Type B pancreatic cell (in vitro differentiated cells): ENCODE measurements at places on chromosomes 12 and 14.
A peak's percentile ranks its signal among the peaks of the same experiment; 100 is the strongest.

DNA sequence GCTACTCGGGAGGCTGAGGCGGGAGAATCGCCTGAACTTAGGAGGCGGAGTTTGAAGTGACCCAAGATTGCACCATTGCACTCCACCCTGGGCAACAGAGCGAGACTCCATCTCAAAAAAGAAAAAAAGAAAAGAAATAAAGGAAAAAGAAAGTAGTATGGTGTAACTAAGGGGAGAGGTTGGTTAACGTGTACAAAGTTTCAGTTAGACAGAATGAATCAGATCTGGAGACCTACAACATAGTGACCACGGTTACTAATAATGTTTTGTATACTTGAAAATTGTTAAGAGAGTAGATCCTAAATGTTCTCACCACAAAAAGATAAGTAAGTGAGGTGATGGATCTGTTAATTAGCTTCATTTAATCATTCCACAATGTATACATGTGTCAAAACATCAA, 1208.8 kb downstream of the VRK1 start:
- no peak overlapping the region for H3K27ac ChIP-seq
- no peak for DNase-seq
- peaks cover 2% of the 10 kb centered on the region for H3K4me1 ChIP-seq
- no peaks in the 10 kb centered on the region for H3K36me3 ChIP-seq

GRCh38 chr12:81395431-81395830, 317.6 kb downstream of the ACSS3 start:
- DNase-seq, result no peak
- H3K36me3 ChIP-seq, result no peaks in the 10 kb centered on the region
- no peak overlapping the region for H3K27ac ChIP-seq
- no peaks in the 10 kb centered on the region for H3K27me3 ChIP-seq
- H3K4me3 ChIP-seq, result no peak overlapping the region

DNA sequence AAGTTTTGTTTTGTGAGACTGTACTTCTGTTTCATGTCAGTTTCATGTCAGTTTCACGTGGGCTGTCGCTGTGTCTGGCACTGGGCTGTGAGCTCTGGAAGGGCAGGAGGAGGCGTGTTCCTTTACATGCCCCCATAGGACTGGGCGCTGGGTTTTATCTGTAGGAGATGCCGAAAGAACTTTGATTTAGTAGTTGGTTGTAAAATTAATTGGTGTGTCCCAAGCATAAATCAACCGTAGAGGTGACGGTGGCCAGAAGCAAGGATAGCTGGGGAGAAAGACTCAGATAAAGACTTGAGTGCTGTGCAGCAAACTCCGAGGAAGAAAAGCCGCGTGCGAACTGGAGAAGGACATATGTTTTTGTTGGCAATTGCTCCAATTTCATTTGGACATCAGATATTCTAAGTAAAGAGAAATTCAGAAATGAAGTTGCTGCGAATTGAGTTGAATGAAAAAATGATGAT, 182.5 kb downstream of the VRK1 start:
- H3K36me3 ChIP-seq, result no peaks in the 10 kb centered on the region
- H3K27ac ChIP-seq, result no peak overlapping the region
- DNase-seq, result no peak
- no peaks in the 10 kb centered on the region for H3K27me3 ChIP-seq

- DNase-seq, result no peak
- no peak overlapping the region for H3K27ac ChIP-seq
- H3K27me3 ChIP-seq, result peaks cover 24% of the 10 kb centered on the region
- no peaks in the 10 kb centered on the region for H3K36me3 ChIP-seq
- peaks cover 13% of the 10 kb centered on the region for H3K4me1 ChIP-seq
- no peak overlapping the region for H3K4me3 ChIP-seq
These were observed 32.2 kb upstream of the ANKRD9 start for GRCh38 chr14:102541771-102542170.

- H3K36me3 ChIP-seq, result no peaks in the 10 kb centered on the region
- H3K4me3 ChIP-seq, result no peak overlapping the region
- DNase-seq, result no peak
- H3K27ac ChIP-seq, result no peak overlapping the region
These were observed 65.4 kb downstream of the TAOK3 start for GRCh38 chr12:118307069-118307954.

- no peak within 1 kb of the TSS for H3K4me3 ChIP-seq
- no peak for DNase-seq
- no peaks in the 10 kb centered on the region for H3K36me3 ChIP-seq
- H3K27ac ChIP-seq, result no peak within 1 kb of the TSS
- no peaks in the 10 kb centered on the region for H3K4me1 ChIP-seq
These were observed at the start of gene OR4K14 for GRCh38 chr14:20019257-20019865. OR4K14 (minus strand) TSS chr14:20019307; CDS start chr14:20015193, 4,114 bp downstream.

DNA sequence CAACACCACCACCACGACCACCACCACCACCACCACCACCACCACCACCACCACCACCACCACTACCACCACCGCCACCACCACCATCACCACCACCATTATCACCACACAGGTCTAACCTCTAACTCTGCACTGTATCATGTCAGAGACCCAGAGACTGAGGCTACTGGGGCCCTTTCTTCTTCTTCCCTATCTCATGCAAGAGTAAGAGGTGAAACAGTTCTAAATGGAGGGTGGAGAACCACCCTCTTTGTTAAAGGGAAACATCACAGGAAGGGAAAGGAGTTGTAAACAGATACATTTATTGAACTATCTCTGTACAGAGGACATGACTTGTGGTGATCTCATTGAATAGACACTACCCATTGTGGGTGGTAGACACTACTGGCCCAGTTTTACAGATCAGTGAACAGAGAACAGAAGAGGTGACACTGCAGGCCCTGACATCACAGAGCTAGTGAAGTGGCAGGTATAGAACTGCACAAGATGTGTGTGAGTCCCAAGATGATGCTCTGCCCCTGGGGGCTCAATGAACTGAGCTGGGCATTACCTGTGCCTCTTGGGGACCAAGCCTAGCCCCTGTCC, 91.6 kb downstream of the FOXN3 start:
- peak overlapping the region; percentile 48 for H3K27ac ChIP-seq
- H3K27me3 ChIP-seq, result no peaks in the 10 kb centered on the region
- peaks cover 25% of the 10 kb centered on the region for H3K36me3 ChIP-seq
- H3K4me3 ChIP-seq, result no peak overlapping the region
- H3K4me1 ChIP-seq, result peaks cover 31% of the 10 kb centered on the region

GRCh38 chr12:94263905-94264561, 115.7 kb downstream of the PLXNC1 start:
- H3K36me3 ChIP-seq, result no peaks in the 10 kb centered on the region
- DNase-seq, result no peak
- H3K27ac ChIP-seq, result no peak overlapping the region
- H3K4me3 ChIP-seq, result no peak overlapping the region
- peaks cover 13% of the 10 kb centered on the region for H3K27me3 ChIP-seq

DNA sequence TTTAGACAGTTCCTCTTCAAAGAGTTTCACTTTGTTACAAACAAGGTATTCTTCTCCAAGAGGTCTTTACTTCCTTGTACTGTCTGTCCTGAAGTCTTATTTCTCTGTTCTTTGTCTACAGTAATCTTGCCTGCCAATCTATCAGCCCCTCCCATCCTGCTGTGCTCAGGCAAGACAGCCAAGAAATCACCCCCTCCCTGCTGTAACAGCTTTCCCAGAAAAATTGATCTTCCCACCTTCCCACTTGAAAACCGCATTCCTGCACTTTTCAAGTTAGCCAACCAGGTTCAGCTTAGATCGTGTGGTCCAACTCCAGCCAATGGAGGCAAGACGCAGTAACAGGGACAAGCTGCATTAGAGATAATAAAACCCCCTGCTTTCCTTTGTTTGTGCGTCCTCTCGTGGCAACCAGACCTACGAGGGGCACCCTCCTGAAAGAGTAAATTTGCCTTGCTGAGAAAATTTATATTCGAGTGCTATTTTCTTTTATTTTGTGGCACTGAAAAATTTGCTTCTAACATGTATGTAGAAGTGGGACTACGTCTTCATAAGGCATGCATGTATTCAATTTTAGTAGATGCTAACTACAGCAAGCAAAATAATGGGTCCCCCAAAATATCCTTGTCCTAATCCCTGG, 46.5 kb upstream of the ESR2 start:
- DNase-seq, result no peak
- peaks cover 4% of the 10 kb centered on the region for H3K36me3 ChIP-seq
- H3K27me3 ChIP-seq, result no peaks in the 10 kb centered on the region
- peak overlapping the region; percentile 46 for H3K27ac ChIP-seq

DNA sequence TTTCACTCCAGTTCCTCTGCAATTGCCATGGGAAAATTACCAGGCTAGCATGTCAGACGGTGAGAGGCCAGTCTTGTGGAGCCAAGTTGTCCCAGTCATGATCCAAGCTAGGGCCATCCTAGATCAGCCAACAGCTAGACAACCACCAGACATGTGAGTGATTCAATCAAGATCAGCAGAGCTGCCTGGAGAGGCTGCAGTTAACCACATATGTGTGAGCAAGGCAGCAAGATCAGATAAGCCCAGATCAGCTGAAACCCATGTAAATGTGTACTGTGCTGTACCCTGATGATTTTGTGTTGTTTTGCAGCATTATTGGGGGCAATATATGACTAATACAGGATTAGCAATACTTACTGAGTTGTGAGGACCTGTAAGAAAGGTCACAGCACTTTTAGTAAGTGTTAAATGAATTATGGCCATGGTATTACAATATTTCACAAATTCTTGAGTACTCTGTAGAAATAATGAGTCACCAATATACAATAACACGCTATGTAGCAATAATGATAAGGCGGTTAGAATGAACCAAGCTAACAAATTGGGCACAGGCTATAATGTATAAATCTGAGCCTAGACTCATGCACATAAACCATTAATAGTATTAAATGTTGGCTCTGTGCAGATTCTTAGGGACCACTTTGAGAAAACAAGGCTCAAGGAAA, 91.4 kb downstream of the SUDS3 start:
- no peaks in the 10 kb centered on the region for H3K27me3 ChIP-seq
- no peak overlapping the region for H3K27ac ChIP-seq
- no peaks in the 10 kb centered on the region for H3K36me3 ChIP-seq
- H3K4me3 ChIP-seq, result no peak overlapping the region
- H3K4me1 ChIP-seq, result no peaks in the 10 kb centered on the region
- DNase-seq, result no peak

DNA sequence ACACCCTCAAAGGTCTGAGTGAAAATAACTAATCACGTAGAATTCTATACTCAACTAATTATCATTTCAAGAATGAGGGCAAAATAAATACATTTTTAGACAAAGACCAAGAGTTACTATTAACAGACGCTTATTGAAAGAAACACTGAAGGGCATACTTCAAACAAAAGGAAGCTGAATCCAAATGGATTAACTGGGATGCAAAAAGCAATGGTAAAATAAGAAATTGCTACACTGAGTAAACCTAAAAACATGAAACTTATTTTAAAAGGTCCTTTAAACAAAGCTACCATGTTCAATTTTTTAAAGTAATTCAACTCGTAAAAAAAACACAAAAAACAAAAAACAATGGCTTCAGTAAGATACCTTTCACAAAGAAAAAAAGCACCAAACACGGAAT, 28.2 kb downstream of the LRP6 start:
- no peak overlapping the region for H3K4me3 ChIP-seq
- H3K27me3 ChIP-seq, result no peaks in the 10 kb centered on the region
- H3K27ac ChIP-seq, result no peak overlapping the region
- no peak for DNase-seq
- peaks cover 6% of the 10 kb centered on the region for H3K4me1 ChIP-seq
- H3K36me3 ChIP-seq, result peaks cover 43% of the 10 kb centered on the region

- peaks cover 7% of the 10 kb centered on the region for H3K4me1 ChIP-seq
- H3K36me3 ChIP-seq, result peaks cover 9% of the 10 kb centered on the region
- DNase-seq, result no peak
- no peaks in the 10 kb centered on the region for H3K27me3 ChIP-seq
- H3K27ac ChIP-seq, result peak overlapping the region; percentile 97
- H3K4me3 ChIP-seq, result peak overlapping the region; percentile 99
These were observed 629 bp downstream of the RAD51AP1 start for GRCh38 chr12:4539167-4539870.

GRCh38 chr14:99264691-99265450, 7.1 kb downstream of the BCL11B start:
- H3K4me3 ChIP-seq, result peak overlapping the region; percentile 82
- H3K36me3 ChIP-seq, result no peaks in the 10 kb centered on the region
- DNase-seq, result no peak
- peaks cover 76% of the 10 kb centered on the region for H3K4me1 ChIP-seq
- H3K27ac ChIP-seq, result peak overlapping the region; percentile 54
